ENCODE measurements at places on chromosomes 7 and 10. TPM values are rescaled to one million over a fixed set of nuclear protein-coding genes. Genes with fewer than 3 reads are reported as not detected.

Gene ZDHHC6
- 20.9 TPM for polyA plus RNA-seq

Gene IRF5
- polyA plus RNA-seq, result 2.4 TPM

Gene PIK3CG
- not detected for polyA plus RNA-seq

Gene HOXA3
- polyA plus RNA-seq, result 4.6 TPM

Gene ANKRD30A
- not detected for polyA plus RNA-seq

Gene LSM5
- polyA plus RNA-seq, result 30.3 TPM

Gene RET
- not detected for polyA plus RNA-seq

Gene TFPI2
- 0.16 TPM for polyA plus RNA-seq

Gene PTN
- not detected for polyA plus RNA-seq

Gene HACD1
- 34.2 TPM for polyA plus RNA-seq

Gene WDR86
- 2.9 TPM for polyA plus RNA-seq

Gene MINDY4
- polyA plus RNA-seq, result not detected

Gene PNLIP
- polyA plus RNA-seq, result not detected

Gene RSU1
- polyA plus RNA-seq, result 29.1 TPM

Gene PIK3AP1
- polyA plus RNA-seq, result 4.6 TPM

Gene SFTPA1
- polyA plus RNA-seq, result not detected

Gene TMEM229A
- not detected for polyA plus RNA-seq

Gene GHRHR
- not detected for polyA plus RNA-seq

Gene MRC1
- polyA plus RNA-seq, result not detected

Gene UBE3C
- 28.2 TPM for polyA plus RNA-seq

Gene HTR7
- polyA plus RNA-seq, result 0.09 TPM

Gene SYCE1
- not detected for polyA plus RNA-seq

Gene CALML5
- polyA plus RNA-seq, result not detected

Gene IL6
- polyA plus RNA-seq, result not detected

Gene ADO
- polyA plus RNA-seq, result 9.6 TPM

Gene PKD2L1
- polyA plus RNA-seq, result 0.15 TPM

Gene FLNC
- polyA plus RNA-seq, result 0.01 TPM

Gene GPR158
- not detected for polyA plus RNA-seq

Gene RAMP3
- polyA plus RNA-seq, result not detected

Gene ZNF716
- polyA plus RNA-seq, result not detected

Gene LFNG
- 1.6 TPM for polyA plus RNA-seq

Gene NODAL
- not detected for polyA plus RNA-seq

Gene GIMAP5
- polyA plus RNA-seq, result not detected

Gene MKX
- polyA plus RNA-seq, result not detected

Gene PTPRE
- polyA plus RNA-seq, result 0.01 TPM

Gene EPHA1
- 8.1 TPM for polyA plus RNA-seq

Gene COL28A1
- polyA plus RNA-seq, result 0.15 TPM

Gene SPDYE16
- not detected for polyA plus RNA-seq

Gene PVRIG
- not detected for polyA plus RNA-seq

Gene PFKFB3
- 10.9 TPM for polyA plus RNA-seq

Gene KCP
- 0.46 TPM for polyA plus RNA-seq

Gene FAM25C
- not detected for polyA plus RNA-seq

Gene PALD1
- 0.09 TPM for polyA plus RNA-seq

Gene NEUROG3
- not detected for polyA plus RNA-seq

Gene GARIN1A
- polyA plus RNA-seq, result 0.12 TPM

Gene GDF2
- polyA plus RNA-seq, result not detected

Gene LLCFC1
- not detected for polyA plus RNA-seq

Gene EBF3
- polyA plus RNA-seq, result not detected

Gene DMBT1
- 0.01 TPM for polyA plus RNA-seq

Gene PHYHIPL
- polyA plus RNA-seq, result 56.9 TPM

Gene FRMD4A
- 0.26 TPM for polyA plus RNA-seq

Gene GPR15LG
- not detected for polyA plus RNA-seq

Gene NFKB2
- polyA plus RNA-seq, result 12.5 TPM

Gene LRRC72
- polyA plus RNA-seq, result not detected

Gene BTBD16
- polyA plus RNA-seq, result 8.0 TPM

Gene FOXI2
- not detected for polyA plus RNA-seq

Measured in HepG2 (cell line).